ENCODE measurements at places on chromosomes 13 and 19.

GRCh38 chr13:78700121-78700910 is 41.4 kb upstream of the OBI1 start:
- DNase-seq: no peak

DNA sequence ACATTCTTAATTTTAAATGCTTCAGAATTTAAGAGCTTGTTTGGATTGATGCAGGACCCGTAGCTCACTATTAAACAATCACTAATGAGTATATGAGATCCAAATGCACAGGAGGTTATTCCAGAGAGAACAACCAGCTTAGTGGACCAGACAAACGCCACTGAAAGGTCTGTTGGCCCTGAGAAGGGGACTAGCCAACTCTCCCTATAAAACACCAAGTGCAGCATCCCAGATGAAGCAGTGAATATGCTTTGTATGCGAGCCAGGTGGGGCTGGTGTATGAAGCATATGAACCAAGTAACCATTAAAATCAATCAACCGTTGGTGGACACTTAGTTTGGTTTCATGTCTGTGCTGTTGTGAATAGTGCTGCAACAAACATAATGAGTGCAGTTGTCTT is 9.8 kb upstream of the LILRB1 start:
- DNase-seq: no peak

- no peak for DNase-seq
Measured at GRCh38 chr19:9956956-9957355, 20.6 kb upstream of the OLFM2 start.

GRCh38 chr13:23848019-23848418 is 41.2 kb downstream of the MIPEP start:
- DNase-seq: no peak

GRCh38 chr19:42397263-42398166 is 7.4 kb upstream of the CNFN start:
- DNase-seq: no peak

DNA sequence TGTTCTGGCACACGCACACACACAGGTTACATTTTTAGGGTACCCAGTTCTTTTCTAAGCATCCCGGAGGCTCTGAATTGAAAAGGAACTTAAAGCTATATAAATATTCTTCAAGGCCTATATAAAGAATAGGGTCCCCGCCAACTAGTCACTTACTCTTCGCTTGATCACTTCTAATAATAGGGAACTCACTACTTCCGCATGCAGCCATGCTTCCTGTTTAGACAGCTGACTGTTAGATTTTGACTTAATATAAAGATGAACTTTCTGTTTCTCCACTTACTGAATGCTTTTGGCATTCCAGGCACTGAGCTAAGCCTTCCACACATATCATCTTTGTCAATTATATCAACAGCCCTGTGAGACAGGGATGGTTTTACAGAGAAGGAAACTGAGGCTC is 259.6 kb downstream of the TSHZ3 start:
- no peak for DNase-seq

DNA sequence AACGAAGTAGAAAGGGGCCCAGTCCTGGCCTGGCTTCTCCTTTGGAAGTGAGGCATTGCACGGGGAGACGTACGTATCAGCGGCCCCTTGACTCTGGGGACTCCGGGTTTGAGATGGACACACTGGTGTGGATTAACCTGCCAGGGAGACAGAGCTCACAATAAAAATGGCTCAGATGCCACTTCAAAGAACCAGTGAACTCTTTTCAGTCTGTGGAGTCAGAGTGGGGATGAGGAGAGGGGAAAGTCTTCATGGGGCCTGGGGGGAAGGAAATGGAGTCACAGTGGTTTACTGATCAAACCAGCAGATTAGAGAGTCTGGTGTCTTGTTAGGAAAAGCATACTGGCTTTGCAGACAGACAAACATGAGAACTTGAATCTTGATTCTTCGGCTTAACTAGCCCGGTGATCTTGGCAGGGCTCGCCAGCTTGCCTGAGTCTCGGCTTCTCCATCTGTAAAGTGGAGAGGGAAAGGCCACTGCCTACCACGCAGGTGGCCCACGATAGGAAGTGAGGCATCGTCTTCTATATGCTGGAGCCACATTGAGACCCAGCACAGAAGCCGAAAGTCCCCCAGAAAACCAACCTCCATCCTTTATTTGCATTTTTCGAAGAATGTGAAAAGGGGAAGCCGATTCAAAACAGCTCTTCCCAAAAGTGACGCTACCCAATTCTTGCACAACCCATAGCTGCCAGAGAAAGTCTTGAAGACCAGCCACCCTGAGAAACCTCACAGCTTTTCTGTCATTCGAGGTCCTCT is at the start of gene FFAR1:
FFAR1 (plus strand) TSS at position 732 of the 759 bp plus-strand sequence. CDS start 3,650 bp downstream, outside the sequence.
- peak; percentile 83 for DNase-seq

- DNase-seq: no peak
Measured at GRCh38 chr19:976476-976875, 7.7 kb upstream of the WDR18 start.

- no peak for DNase-seq
Measured at GRCh38 chr13:22176968-22177520, 506.2 kb downstream of the FGF9 start.

- DNase-seq: no peak
Measured at GRCh38 chr19:35774274-35775045, 904 bp upstream of the ARHGAP33 start.

Data from GM20000 (cell line).